MCF 10A (cell line): ENCODE measurements at places on chromosomes 16 and 17. TPM values are rescaled to one million over a fixed set of nuclear protein-coding genes. Genes with fewer than 3 reads are reported as not detected.

Gene BOLA2B
- total RNA-seq = 132 and 133 TPM in 2 replicates

Gene PLA2G10
- not detected in 2 replicates for total RNA-seq

Gene FBXL19
- 18.0 and 23.4 TPM in 2 replicates for total RNA-seq

Gene TPSG1
- total RNA-seq = not detected in 2 replicates

Gene CLEC19A
- total RNA-seq = not detected in 2 replicates
